ENCODE measurements at places on chromosomes 2 and 18.

DNA sequence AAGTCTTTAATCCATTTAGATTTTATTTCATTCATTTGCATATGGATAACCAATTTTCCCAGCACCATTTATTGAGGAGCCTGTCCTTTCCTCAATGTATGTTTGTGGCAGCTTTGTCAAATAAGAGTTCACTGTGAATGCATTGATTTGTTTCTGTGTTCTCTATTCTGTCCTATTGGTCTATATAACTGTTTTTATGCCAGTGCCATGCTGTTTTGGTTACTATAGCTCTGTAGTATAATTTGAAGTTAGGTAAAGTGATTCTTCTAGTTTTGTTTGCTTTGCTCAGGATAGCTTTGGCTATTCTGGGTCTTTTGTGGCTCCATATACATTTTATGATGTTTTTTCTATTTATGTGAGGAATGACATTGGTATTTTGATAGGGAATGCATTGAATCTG, 7.4 kb downstream of the MYO3B start:
- no peak for DNase-seq

DNA sequence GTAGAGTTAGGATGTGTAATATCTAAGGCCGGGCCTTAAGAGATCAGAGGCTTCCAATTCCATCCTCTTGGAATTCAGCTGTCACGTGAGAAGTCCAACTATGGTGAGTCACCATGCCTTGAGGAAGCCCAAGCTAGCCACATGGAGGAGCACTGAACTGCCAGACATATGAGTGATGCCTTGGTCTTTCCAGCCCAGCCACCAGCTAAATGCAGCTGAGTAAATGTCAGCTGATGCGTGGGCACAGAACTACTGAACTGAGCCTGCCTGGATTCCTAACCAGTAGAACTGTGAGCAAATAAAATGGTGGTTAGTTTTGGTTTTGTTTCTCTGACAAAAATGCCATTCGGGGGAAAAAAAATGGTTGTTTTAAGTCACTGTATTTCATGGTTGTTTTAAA, 153.7 kb upstream of the SERTAD2 start:
- DNase-seq: peak; percentile 99

DNA sequence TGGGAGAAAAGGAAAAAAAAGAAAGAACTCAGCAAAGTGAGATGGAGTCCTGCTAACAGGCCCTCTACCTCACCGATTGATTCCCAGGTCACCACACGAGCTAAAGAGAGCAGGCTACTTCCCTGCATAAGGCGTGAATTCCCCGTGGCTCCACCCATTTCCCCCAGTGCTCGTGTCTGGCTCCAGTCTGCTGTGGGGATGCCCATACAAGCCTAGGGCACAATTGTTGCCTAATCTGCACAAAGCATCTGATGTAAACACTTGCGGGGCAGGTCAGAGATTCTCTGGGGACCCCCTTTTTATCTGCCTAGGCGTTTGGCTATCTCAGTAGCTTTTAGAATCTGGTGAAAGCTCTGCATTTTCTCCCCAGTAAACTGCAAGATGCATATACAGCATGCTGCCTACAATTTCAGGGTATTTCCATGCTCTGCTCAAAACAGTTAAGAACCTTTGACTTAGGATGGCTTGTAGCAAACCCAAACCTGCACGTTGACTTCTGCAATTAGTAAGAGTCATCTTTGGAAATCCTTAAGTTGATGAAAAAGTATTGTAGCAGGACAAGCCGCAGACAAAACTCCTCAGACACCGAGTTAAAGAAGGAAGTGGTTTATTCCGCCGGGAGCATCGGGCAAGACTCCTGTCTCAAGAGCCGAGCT, 34.8 kb downstream of the MYO3B start:
- DNase-seq: peak; percentile 29

- no peak for DNase-seq
These were observed 10.4 kb downstream of the GAREM1 start for GRCh38 chr18:32460171-32460731.

DNA sequence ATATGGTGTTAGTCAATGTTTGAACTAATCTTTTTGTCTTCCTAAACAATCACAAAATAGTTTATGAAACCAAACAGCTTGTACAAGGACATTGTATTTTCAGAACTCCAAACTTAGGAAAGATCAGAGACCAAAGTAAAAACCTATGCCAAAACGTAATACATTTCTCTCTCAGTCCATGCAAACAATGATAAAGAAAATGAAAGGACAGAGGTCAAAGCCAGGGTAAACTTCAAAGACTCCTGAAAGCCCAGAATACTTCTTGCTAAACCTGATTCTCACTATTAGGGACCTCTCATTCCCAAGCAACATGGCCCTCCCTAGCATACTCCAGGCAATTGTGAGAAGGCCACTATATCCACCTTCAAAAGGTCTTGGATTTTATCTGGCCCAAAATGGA, 105.1 kb upstream of the GALNT5 start:
- no peak for DNase-seq

DNA sequence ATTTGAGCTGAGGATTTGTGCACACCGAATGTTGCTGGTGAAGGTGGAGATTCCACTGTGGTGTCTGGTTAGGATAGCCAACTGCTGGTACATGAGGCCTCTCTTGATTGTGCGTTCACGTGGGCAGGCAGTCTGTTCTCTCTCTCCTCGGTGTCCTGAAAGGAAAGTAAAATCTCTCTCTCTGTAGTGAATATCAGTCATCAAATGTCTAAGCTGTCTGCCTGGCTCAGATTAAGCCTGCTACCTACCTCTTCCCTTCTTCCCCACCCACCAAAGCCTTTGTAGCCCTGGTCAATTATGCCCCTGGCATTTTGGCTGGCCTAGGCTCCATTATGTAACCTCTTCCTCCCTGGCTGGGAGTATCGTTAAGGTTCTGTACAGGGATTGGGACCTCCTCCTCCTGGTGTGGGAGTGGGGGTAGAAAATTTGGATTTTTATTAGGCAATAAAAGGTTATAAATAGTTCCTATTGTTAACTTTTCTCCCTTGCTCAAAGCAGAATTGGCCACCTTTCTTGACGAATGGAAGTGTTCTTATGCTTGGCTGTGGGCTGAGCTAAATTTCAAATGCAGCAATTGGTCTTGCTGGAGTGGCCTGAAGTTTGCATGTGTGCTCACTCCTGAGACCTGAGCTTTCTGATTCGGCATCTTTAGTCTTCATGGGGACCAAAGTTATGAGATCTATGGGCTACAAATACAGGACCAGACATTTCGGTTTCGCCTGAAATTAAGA, 148.8 kb downstream of the WDSUB1 start:
- peak; percentile 34 for DNase-seq

DNA sequence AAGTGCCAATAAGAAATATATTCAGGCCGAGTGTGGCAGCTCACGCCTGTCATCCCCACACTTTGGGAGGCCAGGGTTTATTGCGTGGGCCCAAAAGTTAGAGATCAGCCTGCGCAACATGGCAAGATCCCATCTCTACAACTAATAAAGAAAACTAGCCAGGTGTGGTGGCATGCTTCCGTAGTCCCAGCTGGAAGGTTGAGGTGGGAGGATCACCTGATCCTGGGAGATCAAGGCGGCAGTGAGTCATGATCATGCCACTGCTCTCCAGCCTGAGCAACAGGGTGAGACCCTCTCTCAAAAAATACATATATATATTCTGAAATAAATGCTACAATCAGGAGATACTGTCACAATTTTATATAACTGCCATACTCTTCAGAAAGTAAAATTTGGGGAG, 1604.8 kb upstream of the NXPH2 start:
- DNase-seq: no peak

DNA sequence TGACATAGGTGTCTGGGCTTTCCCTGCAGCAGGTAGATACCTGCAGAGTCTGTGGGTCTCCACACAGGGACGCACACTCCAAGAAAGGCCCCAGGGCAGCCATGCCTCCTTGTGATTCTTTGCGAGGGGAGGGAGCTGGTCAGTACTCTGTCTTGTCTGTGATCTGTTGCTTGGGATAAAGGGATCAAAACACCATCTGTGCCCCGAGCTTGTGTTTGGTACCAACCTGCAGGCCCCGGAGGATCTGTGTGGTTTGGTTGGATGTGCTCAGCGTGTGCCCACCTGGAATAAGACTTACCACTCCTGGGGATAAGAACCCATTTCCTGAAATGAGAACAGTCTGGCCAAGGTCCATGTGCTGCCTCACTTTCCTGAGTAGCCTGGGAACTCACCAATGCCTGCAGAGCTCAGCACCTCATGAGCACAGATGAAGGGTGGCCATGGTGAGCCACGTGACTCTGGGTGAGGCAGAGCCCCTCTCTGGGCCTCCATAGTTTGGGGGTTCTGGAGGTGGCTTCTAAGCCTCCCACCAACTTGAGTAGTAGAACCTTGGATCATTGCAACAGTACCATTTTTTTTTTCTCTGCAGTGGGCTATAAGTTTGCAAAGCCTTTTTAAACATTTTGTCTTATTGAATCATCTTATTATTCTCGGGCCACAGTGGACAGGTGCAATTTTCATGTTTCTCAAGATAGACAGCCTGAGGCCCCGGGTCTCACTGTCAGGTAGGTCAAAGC, 134.8 kb downstream of the DDX1 start:
- no peak for DNase-seq

GRCh38 chr2:70094978-70095719, 7.9 kb downstream of the PCBP1 start:
- DNase-seq: peak; percentile 89

GRCh38 chr2:30351116-30351515, 95.9 kb upstream of the LCLAT1 start:
- DNase-seq: no peak

DNA sequence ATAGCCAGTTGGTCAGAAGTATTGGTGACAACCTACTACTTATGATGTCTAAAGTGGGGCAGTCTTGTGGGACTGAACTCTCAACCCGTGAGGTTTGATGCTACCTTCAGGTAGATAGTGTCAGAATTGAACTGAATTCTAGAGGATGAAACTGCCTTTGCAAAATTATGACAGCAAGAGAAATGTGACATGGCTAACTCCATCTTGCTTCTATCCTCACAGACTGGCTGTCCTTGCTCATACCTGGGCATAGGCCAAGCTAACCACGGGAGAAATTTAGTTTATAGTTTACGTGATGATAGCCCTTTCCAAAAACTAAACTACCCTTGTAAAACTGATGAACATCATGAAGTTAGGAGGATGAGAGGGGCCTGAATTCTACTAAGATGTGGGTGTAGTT, 24.9 kb upstream of the TGIF1 start:
- DNase-seq: no peak

DNA sequence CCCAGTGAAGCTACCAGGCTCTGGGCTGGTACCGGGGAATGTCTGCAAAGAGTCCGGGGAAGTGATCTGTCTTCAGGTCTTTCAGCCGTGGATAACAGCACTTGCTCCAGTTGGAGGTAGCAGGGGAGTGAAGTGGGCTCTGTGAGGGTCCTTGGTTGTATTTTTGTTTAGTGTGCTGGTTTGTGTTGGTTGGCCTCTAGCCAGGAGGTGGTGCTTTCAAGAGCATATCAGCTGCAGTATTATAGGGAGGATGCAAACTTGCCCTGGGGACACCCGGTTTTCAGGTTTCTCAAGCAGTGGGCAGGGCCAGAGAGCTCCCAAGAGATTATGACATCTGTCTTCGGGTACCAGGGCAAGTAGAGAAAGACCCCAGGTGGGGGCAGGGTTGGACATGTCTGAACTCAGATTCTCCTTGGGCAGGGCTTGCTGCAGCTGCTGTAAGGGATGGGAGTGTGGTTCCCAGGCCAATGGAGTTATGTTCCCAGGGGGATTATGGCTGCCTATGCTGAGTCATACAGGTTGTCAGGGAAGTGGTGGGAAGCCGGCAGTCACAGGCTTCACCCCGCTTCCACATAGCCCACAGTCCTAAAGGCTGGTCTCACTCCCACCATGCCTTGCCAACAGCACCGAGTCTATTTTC, 34.4 kb downstream of the ACAA2 start:
- DNase-seq: peak; percentile 97

DNA sequence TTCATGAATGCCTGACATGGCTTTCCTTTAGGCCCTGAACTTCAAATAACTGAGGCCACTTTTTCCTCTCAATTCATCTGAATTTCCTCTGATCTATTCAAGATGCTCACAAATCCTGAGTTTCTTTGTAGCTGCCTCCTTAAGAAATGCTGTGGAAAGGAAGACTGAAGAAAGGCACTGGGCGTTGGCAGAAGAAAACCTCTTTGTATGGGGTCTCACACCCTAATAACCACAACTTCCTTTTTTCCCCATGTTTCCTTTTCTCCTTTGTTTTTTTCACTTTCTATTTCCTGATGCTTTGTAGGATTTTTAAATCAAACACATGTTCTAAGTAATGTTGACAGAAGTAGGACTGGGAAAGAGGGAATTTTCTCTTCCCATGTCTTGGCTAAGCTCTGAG, 447.4 kb downstream of the CMPK2 start:
- DNase-seq: no peak

GRCh38 chr2:239178484-239178883, 222.3 kb downstream of the HDAC4 start:
- no peak for DNase-seq

- DNase-seq: no peak
These were observed 203.0 kb upstream of the KCNJ3 start for GRCh38 chr2:154495455-154495868.

DNA sequence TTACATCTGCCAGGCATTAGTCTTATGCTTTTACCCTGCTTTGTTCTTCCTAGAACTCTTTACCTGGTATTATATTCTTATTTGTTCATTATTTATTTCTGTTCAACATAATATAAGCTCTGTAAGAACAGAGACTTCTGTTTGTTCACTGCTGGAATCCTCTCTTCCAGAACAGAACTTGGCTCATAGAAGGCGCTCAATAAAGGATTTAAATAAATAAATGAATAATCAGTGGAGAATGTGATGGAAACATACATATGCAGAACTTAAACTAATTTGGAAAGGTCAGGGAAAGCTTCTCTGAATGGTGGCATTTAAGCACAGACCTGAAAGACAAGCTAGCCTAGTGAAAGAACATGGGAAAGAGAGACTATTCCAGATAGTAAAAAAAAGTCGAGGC, 24.3 kb downstream of the NCKAP1 start:
- no peak for DNase-seq

- no peak for DNase-seq
These were observed 438.0 kb upstream of the NXPH2 start for GRCh38 chr2:139218181-139218580.

- DNase-seq: no peak
These were observed 8.8 kb upstream of the EXOC6B start for GRCh38 chr2:72834596-72834995.

Data from epithelial cell of esophagus (primary cell).